ENCODE measurements at places on chromosomes 3 and 15.

DNA sequence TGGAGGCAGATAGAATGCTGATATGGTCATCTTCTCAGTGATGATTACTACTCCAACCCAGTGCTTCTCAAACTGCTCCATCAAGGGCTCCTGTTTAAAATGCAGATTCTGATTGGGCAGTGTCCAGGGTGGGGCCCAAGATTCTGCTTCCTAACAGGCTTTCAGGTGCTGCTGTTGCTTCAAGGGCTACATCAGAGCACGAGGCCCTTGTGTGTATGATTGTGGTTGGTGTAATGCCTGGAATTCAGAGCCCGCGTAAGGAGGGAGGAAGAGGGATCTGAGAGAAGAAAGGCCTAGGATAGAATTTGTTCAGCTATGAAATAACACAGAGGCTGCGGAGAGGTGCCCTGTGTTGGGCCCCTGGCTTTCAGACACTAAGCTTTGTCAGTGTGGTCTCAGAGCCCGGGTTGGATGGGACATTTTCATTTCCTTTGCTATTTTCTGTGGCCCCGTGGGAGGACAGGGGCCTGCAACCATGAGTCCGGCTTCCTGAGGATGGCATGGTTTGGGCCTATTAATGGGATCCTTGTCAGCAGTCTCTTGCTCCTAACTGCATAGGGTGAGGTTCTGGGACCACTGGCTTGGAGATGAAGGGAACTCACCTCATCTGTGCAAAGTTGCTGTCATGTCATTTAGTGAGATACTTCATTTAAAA is 53.0 kb downstream of the ATP1B3 start:
- DNase-seq = no peak

DNA sequence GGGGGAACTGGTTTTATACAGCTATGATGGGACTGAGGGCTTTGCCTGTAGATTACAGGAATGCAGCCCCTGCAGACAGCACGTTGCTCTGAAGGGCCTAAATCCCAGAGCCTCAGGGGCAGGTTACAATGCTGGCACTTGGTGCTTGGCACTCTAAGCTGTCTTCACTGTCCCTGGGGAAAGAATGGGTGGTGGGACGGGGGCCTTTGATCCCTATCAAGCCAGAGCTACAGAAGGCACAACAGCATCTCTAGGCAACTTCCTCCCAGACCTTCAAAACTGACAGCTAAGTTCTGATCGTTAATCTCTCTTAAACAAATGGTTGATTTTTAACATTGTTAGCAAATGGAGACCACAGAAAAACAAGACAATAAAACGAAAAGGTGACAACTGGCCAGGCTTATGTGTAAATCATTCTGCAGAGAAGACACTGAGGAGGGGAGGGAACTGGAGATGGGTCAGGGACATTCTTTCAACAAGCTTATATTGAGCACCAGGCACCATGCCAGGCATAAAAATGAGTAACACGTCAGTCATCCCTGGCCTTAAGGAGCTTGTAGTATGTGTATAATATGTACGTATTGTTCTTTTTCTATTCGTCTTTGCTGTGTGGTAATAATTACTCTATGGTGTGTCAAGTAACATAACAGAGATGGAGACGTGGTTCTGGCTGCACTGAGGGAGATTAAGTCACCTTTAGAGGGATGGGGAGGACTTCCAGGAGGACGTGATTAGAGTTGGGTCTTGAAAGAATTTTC is 49.1 kb downstream of the CA12 start:
- DNase-seq = no peak

- DNase-seq = no peak
Measured at GRCh38 chr15:90322538-90322937, 29.5 kb upstream of the ZNF774 start.

DNA sequence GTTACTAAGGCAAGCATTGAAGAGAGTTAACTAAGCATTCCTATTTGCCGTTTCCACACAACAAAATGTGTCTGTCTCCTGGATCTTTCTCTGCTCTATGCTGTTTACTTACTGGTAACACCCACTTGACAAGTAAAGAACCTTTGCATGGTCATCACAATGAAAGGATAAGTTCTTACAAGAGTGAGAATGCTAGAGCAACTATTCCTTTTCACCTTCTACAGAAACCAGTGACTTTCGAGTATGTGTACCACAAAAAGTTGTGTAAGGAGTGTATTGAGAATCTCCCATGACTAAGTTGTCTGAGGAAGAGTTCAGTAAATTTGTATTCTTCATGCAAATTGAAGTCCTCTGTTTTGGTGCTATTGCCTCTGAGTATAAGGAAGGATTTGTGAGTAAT is 10.8 kb downstream of the TIPARP start:
- DNase-seq = no peak

DNA sequence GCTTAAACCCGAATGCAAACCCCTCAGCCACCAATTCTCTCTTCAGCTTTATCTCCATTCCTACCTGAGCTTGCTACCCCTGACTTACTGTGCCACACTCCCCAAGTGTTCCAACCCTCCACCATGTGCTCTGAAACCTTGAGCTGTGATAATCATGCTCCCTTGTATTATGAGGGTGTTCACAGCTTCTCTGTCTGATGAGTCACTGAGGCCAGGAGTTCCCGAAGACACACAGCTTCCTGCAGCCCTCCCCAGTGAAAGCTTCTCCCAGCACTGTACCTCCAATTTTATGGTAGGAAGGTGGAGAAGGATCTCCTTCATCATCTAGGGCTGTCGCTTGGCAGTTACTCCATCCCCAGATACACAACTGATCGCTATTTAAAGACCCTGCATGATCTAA is 24.9 kb downstream of the STAC start:
- no peak for DNase-seq

DNA sequence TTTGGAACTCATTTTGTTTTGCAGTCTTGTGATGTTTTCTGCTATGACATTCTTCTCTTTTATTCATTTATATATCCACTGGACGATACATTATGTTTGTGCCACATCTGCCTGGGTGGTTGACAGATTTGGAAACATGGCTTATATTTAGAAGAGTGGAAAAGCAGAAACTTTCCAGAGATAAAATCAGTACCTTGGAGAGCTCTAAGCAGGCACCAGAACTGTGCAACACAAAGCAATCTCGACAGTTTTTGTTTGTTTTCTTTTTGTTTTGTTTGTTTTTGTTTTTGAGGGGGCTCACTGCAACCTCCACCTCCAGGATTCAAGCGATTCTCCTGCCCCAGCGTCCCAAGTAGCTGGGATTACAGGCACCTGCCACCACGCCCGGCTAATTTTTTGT is 45.5 kb downstream of the SYN2 start:
- no peak for DNase-seq

DNA sequence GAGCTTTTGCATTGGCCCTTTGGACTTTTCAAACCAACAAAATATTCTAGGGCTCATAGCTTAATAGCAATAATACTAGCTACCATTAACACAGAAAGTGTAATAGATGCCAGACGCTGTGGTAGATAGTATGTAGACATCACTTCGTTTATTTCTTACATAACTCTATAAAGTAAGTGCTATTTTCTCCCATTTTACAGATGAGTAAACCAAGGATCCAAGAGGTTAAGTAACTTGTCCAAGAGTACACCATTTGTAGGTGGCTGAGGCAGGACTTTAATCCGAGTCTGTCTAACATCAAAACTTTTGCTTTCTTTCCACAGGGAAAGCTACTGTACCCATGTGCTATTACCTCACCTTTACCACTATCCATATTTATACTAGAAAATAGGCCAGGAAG is 12.0 kb downstream of the EID1 start:
- no peak for DNase-seq

DNA sequence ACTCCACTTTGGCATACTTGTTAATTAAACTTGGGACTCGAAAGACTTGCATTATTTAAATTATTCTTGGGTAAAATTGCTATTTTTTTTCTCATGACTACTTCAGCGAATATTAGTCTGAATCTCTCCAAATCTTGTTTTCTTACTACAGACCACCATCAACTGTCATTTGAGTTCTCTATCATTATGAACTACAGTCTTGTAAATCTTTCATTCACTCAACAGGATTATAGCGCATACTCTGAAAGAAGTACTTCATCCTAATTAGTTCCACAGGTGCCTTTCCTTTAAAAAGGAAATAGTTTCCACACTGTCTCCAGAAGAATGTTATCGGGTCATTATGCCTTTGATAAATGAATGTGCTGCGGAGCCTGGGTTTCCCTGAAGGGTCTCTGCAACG is 149.5 kb downstream of the NLGN1 start:
- no peak for DNase-seq

DNA sequence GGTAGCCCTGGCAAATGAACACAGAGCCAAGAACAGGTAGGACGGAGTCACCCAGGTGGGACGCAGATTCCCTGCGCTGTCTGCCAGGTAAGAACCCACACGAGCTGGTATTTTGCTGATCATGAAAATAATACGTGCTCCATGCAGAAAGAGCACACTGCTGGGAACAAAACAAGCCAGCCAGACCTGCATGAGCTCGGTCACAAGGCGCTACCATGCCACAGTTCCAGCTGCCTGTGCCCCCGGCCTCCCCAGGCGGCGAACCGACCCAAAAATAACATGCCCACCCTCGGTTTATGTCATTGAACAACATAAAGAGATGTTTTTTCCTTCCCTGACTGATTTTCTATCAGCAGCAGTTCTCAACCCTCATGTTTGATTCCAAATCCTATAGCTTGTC is 25.8 kb downstream of the CYFIP1 start:
- DNase-seq = no peak

GRCh38 chr3:159418571-159419526 is 569.8 kb upstream of the IL12A start:
- DNase-seq = no peak

DNA sequence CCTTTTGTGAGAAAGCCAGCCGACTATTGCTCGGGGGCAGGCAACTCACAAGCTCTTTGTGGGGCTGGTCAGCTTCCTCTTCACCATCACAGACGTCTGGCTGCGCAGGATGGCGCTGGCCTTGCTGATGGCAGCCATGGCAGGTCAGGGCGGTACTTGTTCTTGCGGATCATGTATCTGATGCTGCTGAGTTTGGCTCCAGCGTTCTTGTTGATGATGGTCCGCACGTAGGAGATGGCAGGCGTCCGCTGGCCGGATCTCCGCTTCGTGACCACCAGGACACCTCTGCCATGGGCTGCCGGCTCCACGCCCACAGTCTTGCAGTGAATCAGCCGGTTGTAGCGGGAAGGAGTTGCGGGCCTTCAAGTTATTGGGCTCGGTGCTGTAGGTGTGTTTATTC is 67.9 kb upstream of the SLC7A14 start:
- DNase-seq = no peak

- DNase-seq = no peak
Measured at GRCh38 chr3:112132554-112132953, 494 bp downstream of the GCSAM start.

DNA sequence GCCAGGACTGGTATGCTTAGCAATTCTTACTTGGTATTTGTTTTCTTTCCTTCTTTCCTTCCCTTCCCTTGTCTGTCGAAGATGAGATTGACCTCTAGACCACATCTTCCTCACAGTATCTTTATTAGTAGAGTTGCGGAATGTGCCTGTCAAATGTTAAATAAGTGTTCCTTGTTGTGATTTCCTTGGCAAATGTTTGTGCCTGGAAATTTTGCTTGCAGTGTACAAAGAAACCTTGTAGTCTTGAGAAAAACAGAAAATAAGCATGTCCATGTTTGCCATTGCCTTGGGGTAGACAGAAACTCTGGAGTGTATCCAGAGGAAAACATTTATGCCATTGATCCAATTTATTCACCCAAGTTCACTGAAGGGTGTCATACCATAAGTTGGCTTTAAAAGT is 79.5 kb upstream of the ZNF385D start:
- DNase-seq = no peak

DNA sequence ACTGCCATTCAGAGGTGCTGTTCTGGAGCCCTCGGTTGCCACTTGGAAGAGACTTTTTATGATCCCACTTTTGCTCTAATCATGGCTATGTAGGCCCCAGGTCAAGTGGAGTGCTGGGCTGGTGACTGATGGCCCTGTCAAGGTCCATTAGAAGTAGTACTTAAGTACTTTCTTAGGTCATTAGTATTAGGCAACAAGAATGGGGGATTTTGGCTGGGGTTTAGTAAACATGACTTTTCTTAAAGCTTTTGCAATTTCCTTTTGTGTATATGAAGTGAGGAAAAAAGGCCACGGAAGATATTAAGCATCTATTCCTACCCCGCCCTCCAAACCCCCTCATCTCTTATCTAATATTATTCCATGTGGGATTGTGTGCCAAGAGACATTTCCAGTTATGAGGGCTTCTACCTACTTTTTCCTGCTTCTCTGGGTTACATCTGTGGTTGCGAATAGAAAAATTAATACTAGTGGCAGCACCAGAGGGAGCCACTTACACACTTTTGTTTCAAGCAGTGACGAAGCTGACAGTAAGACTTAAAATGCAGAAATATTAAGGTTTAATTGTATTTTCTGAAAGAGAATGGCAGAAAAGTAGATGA is 13.9 kb downstream of the NLGN1 start:
- DNase-seq = no peak

- no peak for DNase-seq
Measured at GRCh38 chr3:4751502-4752101, 227.6 kb upstream of the BHLHE40 start.

DNA sequence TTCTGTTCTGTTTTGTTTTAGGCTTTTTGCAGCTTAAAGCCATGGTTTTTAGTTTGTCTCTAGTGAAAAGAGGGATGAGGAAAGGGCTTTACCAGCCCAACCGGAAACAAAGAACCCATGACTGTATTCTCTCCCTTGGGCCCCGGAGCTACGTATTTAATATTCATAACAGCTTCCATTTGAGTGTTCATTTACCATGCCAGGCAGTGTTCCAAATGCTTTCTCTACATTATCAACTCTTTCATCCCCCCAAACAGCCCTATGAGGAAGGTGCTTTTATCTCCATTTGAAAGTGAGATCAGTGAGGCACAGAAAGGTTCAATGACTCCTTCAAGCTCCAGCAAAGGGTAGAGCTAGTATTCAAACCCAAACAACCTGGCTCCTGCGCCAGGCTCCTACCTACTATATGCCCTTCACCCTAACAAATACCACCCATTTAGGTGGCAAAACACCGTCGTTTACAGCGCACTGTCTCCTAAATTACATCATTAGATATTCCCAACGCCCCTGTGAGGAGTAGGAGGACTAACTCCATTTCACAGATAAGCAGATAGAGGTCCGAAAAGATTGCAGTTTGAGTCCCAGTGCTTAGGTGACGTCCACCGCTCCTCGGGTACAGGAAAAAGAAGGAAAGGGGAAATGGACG is 27.9 kb downstream of the GTPBP8 start:
- DNase-seq = no peak

DNA sequence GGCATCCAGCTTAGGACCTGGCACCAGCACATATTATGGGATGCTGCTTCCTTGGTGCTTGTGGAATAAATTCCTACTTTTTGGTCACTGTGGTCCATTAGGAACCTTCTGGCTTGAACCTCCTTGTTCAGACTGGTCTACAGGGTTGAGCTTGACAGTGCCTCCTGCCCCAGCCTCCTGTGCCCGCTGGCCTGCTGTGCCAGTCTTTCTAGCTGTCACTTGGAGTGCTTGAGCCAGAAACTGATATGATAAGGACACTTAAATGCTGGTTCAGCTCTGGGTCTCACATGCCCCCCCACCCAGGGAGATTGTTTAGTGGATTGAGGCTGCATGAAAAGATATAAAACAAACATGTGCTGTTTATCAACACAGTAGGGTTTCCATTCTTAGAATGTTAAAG is 147.8 kb downstream of the SLCO3A1 start:
- no peak for DNase-seq
